Pancreas (tissue), 10 donors: ENCODE measurements at places on chromosomes 4 and X. TPM values are rescaled to one million over a fixed set of nuclear protein-coding genes. Genes with fewer than 3 reads are reported as not detected.

IQSEC2 gene
- polyA plus RNA-seq: 10.2 TPM

DIPK2B gene
- polyA plus RNA-seq: 5.5 TPM

PRICKLE3 gene
- 4.3 TPM for polyA plus RNA-seq

RAB9B gene
- polyA plus RNA-seq: 2.3 TPM

GYPA gene
- not detected for polyA plus RNA-seq

TCEAL9 gene
- 42.0 TPM for polyA plus RNA-seq

GAGE12F gene
- polyA plus RNA-seq: not detected

NEUROG2 gene
- not detected for polyA plus RNA-seq

XAGE2 gene
- 0.59 TPM for polyA plus RNA-seq

- no peak for DNase-seq
Measured at GRCh38 chr4:152138451-152138850, 377.6 kb upstream of the GATB start.

- DNase-seq: no peak
Measured at GRCh38 chrX:153900831-153901752, 3.4 kb upstream of the AVPR2 start.

DNA sequence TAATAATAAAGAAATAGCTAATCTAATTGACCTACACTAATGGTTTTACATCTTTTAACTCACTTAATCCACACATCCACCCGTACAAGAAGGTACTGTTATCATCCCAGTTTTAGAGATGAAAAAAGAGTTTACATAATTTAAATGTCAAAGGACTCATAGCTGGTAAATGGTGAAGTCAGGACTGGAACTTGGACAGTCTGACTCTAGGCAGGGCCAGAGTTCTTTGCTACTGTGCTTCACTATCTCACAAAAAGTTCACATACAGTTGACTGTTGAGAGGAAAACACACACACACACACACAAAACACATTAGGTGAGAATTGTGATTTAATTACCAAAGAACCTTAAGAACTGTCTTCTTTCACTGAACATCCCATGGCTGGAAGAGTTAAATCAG lies 71.2 kb upstream of the PRSS48 start:
- DNase-seq: no peak

DNA sequence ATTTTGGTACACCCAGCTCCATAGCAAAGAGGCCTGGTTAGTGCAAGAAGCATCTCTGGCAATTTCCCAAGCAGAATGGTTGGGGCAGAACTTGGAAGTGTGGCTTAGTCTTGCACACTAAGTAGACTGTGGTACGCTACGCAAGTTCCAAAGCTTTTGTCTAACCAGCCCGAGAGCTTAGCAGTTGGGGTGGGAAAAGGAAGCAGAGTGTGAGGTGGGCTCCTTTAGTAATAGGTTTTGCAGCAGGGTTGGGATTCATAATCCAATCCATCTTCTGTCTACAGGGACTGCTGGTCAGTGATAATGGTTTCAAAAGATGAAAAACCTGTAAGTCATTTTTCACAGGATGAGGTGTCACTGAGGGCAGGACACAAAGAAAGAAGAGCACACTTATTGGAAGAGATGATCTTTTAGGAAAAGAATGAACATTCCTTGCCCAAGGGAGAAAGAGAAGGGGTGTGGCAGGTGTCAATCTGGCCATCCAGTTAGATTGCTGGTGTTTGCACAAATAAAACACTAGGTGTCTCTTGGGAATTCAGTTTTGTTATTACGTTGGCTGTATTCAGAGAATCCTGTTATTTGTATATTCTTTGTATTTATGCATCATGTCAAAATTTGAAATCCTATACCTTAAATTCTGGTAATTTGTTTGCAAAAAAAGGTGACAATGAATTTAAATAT lies 244.3 kb downstream of the GPAT3 start:
- no peak for DNase-seq

- DNase-seq: no peak
Measured at GRCh38 chrX:45479835-45480422, 279.3 kb upstream of the DIPK2B start.

DNA sequence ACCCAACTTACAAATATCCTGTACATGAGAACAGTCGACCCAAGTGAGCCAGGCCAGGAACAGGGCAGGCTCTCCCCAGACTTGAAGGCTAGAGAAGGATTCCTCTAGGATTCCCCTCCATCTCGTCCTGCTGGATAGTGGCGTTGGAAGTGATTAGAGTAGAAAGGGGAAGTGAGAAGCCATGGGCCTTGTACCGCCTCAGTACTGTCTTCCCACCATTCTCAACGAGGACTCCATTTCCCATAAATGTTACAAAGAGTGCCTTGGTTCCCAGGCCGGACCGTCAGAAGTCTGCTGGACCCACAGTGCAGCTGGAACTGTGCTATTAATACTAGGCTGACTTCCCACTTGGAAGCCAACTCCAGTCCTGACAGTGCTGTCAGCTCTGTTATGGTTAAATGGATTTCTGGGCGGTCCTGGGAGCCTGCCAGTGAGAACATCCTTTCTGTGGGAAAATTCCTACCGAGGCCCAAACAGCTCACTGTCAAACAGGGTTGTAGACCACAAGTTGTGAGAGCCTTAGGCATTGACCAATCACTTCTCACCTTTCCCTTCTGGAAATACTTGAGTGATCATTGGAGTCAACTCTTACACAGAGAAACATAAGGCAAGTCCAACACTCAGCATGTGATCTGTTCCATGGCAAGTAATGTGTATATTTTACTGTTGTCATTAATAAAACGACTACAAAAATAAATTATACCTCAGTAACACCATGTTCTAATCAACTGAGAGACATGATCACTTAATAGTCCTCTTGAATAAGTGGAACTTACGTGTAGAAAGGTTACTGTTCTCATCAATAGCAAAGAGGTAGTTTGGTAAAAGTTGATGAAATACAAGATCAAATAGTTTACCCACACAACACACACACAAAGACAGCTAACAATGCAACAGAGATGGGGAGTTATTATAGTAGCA lies 58.4 kb downstream of the AMELX start:
- DNase-seq: no peak

- no peak for DNase-seq
Measured at GRCh38 chr4:5992171-5992827, 25.9 kb downstream of the C4orf50 start.

- peak; percentile 15 for DNase-seq
Measured at GRCh38 chrX:14095702-14096101, 66.0 kb upstream of the GEMIN8 start.

- DNase-seq: no peak
Measured at GRCh38 chr4:170414961-170415360, 325.2 kb upstream of the AADAT start.

GRCh38 chrX:49829016-49829415 lies at the start of gene PAGE4:
Gene PAGE4 (plus strand): TSS chrX:49829303. CDS start chrX:49830429, 1,126 bp downstream.
- no peak for DNase-seq

DNA sequence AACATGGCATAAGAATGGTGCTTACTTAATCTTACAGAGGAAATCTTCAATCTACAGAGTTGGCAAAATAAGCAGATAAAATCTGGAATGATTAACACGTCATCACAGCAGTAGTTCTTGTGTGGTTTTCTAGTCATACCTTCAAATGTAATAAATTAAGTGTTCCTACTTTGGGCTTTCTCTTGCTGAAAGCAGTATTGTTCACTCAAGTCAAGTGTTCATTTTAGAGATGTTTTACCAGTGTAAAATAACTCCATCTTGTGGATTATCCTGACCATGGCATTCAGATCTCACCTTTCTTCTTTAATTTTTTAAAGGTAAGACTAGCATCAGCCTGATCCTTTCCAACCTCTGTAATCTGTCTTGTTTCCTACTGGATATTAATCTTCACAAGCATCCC lies 72.9 kb downstream of the ADAMTS3 start:
- DNase-seq: no peak

DNA sequence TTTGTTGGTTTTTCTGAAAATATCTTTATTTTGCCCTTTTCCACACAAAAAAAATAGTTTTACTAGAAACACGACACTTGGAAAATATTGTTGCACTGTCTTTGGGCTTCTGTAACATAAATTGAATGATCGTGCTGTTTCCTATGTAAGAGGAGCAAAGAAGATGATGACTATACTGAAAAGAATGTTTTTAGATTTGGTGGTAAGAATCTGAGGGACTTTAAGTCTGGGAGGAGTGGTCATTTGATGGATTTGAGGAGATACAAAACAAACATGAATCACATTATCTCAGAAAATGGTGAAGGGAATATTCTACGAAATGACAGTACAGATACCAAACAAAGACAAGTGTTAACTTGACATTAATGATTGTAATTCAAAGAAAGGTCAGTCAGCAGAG lies 328.8 kb downstream of the ADAM29 start:
- no peak for DNase-seq

DNA sequence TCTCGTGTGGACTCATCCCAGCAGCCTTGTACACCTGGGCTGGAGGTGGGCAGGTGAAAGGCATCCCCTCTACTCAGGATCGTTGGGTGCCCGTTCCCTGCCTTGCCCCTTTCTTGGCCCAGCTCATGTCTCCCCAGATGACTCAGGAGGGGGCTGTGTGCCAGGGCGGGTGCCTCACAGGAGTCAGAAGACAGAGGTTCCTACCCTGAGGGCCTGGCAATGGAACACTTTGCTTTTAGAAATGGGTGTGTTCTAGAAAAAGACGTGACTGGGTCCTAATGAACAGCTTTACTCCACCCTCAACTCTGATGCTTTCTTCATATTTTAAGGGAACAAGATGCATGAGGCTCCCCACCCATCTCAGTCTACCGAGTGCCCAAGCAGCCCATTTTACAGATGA lies 22.5 kb upstream of the TRIM2 start:
- DNase-seq: no peak

- no peak for DNase-seq
Measured at GRCh38 chr4:71405791-71406190, 67.0 kb downstream of the SLC4A4 start.

GRCh38 chrX:3143043-3143799 lies 102.0 kb downstream of the ARSF start:
- DNase-seq: no peak

DNA sequence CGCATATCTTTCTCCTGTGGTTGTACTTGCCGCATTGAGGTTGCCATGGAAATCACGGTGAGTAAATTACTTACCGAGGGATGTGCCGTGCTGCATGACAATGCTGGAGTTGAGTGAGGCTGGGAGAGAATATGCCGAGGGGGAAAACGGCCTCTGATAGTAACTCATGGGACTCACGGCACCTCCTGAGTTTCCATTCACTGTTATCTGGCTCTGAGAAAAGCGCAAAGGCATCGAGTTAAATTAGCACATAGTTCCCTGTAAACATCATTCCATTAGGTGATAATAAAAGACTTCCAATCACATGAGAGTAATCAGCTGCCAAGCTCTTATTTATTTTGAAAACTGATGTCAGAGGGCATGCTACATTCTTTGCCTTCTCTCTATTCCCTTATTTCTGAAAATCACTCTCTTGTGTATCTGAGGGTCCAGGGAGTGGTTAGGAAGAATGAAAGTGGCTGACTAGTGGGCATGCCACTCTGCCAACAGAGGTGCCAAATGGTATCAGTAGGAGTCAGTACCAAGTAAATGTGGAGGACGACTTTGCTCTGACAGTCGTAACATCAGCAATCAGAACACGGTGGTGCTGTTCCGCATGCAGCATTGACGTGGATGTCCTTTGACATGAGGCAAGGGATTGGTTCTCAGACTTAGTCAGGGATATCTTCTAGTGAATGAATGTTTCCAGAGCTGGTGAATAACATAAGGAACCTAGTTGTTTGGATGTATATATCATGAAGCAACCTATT lies 126.9 kb upstream of the PDLIM3 start:
- DNase-seq: no peak

- DNase-seq: peak; percentile 8
Measured at GRCh38 chr4:36399762-36400353, 118.4 kb downstream of the DTHD1 start.

DNA sequence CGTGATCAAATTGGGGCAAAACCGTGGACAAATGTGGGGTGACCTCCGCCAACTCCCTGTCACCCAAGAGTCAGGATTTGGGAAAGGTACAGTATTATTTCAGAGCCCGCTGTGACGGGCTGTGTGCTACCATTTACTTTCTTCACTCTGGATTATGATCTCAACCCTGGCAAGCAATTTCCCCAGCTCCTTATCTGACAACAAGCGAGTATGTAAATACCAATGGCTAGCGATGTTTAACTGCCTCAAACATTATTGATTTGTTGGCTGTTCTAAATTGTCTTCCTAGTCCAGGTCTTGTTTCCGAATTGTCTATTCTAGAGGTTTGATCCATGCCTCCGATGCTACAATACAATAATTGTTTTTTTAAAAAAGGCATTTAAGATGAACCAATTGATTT lies 17.7 kb upstream of the PITX2 start:
- DNase-seq: no peak

GRCh38 chrX:118780509-118780908 lies 43.1 kb upstream of the ZCCHC12 start:
- no peak for DNase-seq

DNA sequence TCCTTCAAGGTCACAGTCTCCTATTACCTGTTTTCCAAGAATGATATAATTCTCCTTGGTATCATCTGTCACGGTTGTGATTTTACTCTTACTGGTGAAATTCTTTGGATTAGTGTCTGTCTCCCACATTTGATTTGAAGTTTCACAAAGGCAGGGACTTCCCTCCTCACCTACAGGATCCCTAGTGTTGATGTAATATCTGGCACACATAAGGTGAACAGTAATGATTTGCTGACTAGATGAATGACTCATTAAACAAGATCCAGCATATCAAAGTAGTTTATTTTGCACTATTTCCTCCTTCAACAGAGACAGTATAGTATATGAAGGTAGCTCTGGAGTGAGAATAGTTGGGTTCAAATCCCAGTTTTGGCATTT lies 135.3 kb upstream of the IL1RAPL2 start:
- DNase-seq: no peak

- no peak for DNase-seq
Measured at GRCh38 chr4:52951016-52951415, 88.9 kb downstream of the RASL11B start.

DNA sequence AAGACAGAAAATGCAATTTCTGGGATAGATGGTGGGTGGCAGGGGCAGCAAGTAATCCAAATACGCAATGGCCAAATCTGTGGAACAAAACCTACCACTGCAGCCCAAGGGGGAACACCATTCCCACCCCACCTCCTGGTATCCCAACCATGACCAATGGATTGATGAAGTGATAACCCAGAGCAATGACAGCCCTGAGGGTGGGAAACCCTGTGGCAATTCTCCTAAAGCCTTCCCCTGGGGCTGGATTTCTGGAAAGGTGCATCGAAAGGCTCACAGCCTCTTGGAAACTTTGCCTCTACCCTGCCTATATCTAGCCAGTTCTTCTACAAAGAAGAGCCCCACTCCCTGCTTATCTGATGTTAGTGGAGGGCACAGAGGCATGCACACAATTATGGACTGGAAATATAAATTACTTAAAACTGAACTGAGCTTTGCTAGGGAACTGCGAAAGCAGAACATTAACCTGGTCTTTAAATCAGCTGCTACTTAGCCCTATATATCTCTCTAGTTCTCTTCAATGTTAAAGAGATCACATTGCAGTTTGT lies 59.9 kb upstream of the TXK start:
- no peak for DNase-seq

DNA sequence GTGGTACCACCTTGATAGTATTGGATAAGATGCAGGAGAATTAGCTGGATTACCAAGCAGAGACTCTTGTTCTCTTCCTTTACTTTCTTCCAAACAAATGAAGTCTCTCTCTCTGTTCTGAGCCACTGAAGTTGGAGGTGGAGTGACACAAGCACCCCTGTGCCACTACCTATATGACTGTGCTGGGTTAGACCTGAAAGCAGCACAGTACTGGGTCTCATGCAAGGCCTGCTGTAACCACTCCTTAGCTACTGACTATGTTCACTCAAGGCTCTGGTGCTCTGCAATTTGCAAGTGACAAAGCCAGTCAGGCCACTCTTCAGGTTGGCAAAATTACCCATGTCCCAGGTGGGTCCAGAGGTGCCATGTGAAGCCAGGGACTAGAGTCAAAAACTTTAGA lies 389.6 kb upstream of the MAOA start:
- no peak for DNase-seq

- no peak for DNase-seq
Measured at GRCh38 chr4:38804654-38805295, at the start of gene TLR1. Gene TLR1 (minus strand): TSS chr4:38804791. CDS start chr4:38798831, 5,960 bp downstream.
